Activated CD4-positive, alpha-beta T cell treated with anti-CD3 and anti-CD28 coated beads, Interleukin-2, amount 50 U/mL, for 4 hours (primary cell): ENCODE measurements at places on chromosomes 3 and 15.

GRCh38 chr15:44099671-44100070, 95.4 kb downstream of the FRMD5 start:
- no peak for DNase-seq

GRCh38 chr3:177426106-177426877, 229.0 kb upstream of the TBL1XR1 start:
- no peak for DNase-seq

GRCh38 chr3:9124730-9125129, 124.7 kb downstream of the SRGAP3 start:
- no peak for DNase-seq

DNA sequence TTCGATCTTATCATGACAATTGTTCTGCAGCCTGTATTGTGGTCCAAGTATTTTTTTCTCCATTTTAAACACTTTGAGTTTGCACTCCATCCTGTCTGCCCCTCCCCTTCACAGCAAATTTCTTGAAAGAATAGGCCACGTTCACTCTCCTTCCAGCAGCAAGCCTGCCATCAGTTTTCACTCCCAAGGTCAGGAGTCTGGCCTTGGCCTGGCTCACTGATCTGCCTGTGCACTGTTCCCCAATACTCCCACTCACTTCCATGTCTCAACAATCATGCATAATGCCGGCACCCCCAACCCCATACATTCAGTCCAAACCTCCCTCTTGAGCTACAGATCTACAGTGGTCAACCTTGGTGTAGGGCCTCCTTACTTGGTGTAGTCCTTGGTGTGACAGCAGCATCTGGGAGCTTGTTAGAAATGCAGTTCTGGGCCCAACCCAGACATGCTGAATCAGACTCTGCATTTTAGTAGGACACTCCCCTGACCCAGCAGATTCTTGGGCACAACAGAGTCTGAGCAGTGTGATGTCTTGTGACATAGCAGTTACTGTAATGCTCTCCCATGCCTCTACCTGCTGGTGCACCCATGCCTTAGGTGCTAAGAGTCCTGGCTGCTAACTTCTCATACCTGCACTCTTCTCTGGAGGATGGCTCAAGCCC, 58.3 kb upstream of the XCR1 start:
- DNase-seq, result no peak

DNA sequence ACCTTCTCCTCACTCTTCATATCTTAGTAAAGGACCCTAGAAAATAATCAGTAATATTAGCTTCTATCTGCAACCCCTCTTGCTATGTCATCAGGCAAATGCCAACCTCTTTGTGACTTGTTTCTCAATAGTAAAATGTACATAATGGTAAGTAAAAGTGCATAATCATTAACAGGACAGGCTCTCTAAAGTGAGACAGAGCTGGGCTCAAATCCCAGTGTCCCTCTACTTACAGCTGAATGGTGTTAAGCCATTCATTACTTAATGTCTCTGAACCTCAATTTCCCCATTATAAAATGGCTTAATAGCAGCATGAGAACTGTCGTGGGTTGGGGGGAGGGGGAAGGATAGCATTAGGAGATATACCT, 62.6 kb upstream of the ATP11B start:
- DNase-seq, result no peak

- DNase-seq, result peak; percentile 30
These were observed 72.2 kb downstream of the SMAD6 start for GRCh38 chr15:66774001-66774814.

- DNase-seq, result no peak
These were observed 47.9 kb downstream of the HERC2 start for GRCh38 chr15:28273873-28274610.

GRCh38 chr3:178795349-178795748, 259.1 kb downstream of the KCNMB2 start:
- DNase-seq, result no peak

GRCh38 chr3:32888739-32889138, 62.7 kb upstream of the CCR4 start:
- no peak for DNase-seq

DNA sequence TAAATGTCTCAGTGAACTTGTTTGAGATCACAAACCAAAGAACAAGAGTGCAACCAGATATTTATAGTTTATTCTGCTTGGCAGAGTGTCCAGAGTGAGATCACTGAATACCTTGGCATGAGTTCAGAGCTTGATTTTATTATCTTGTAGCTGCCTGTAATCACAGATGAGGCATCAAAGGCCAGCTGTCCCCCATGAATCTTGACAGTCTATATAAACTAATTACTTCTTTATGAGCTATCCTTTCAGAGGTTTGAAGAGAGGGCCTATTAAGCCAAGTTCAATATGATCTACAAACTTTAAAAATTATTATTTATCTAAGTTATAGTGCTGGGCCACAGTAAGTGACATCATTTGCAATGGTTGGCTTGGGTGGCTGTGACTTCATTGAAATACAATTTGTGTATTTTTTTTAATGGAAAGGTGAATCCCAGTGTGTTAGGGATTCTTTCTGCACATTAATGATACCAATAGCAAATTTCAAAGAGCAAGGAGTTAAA, 251.5 kb downstream of the CLSTN2 start:
- DNase-seq, result no peak

DNA sequence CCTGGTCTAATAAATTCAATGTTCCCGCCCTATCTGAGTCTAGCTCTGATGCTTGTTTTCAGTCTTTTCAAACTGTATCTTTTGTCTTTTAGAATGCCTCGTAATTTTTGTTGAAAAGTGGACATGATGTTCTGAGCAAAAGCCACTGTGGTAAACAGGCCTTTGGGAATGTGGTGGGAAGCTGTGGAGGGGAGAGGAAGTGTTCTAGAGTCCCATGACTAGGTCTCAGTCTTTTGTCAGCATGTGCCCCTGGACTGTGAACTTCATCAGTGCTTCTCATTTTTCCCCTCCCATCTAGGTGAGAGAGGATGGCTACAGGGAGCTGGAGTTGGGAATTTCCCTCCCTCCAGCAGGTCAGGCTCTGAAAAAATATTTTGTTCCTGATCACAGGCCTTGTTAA, 33.7 kb downstream of the SUSD5 start:
- no peak for DNase-seq

GRCh38 chr3:49025005-49025792, 3.3 kb downstream of the NDUFAF3 start:
- DNase-seq, result no peak

DNA sequence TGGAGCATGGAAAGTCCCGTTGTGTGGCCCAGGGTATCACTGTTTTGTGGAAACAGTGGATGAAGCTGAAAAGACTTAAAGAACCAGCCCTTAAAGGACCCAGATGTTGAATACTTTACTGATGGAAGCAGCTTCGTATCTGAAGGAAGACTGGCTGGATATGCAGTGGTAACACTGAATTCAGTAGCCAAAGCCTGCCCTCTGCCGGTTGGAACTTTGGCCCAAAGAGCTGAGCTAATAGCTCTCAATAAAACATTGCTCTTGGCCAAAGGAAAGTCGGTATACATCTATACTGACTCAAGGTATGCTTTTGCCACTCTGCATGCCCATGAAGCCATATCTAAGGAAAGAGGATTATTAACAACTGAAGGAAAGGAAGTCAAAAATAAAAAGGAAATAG, 885.4 kb downstream of the PDCD6IP start:
- peak; percentile 4 for DNase-seq

DNA sequence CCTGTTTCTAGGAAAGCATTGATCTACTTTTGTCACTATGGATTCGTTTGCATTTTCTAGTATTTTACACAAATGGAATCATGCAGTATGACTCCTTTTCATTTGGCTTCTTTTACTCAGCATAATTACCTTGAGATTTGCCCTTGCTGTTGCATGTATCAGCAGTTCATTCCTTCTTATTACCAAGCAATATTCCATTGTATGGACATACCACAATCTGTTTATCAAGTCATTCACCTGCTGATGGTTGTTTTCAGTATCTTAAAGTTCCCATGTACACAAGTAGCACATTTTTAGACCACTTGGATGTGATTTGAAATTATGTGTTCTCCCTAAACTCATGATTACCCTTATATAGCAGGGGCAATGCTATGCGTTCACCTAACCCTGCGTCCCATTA, 150.0 kb upstream of the UBE2E1 start:
- no peak for DNase-seq

- DNase-seq, result peak; percentile 45
These were observed 36.5 kb downstream of the DAPK2 start for GRCh38 chr15:64009798-64010261.

DNA sequence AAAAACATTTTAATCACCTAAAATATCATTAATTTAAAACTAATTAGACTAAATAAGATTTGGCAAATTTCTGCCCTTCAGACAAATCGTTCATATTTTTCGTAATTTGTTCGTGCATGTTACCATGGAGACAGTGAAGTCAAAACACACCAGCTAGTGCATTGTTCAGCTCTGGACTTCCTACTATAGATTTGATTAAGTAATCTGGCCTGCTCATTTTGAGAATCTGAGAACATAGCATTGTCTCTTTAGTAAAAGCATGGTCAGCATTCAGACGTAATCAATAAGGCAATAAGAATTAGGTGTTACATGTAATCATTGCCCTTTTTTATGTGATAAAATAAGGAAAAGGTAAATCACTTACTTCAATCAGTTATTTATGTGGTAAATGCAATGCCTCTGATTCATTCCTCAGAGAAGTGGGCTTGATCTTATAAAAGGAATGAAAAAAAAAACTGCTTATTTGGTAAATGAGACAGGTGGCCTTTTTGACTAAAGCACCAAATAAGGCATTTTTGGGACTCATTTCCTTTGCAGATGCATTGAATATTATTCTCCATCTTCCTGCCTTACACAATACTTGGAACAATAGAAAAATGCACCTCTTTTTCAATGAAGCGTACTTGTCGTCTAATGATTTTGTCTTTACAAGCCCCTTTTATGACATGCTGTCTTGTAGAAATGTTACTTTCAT, 84.5 kb upstream of the FNDC3B start:
- DNase-seq, result no peak

DNA sequence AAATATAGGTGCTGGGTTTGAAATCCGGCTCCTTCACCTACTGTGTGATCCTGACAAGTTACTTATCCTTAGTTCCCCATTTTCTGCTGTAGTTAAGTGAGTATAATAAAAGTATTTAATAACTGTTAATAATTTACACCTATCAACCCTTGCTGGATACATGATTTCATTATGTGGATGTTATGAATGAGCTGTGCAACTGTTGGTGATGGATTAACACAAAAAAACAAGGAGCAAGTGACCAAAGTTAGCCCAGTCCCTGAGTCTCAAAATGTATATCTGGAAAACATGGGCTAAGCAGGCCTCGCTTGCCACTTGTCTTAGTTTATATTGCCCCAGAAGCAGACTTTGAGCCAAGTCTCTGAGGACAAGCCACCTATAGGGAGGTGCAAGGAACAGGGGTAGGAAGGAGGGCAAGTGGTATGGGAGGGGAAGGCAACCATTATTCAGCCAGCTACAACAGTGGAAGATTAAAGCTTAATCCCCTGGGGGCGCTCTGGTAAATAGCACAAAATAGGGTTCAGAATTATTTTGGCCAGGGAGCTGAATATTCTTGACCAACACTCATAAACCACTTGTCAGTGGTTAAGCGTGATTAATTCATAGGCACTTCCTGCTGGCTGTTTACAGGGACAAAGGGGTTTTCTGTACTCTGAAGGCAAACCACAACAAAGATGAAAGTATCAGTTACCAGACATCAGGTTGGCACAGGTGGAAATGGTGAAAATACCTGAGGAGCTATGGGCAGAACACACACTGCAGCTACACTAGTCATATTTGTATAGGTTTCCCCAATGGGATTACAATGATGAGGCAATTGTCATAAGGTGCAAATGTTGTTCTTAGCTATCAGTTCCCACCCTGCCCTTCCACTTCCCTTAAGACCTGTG, 76.2 kb downstream of the TRIM42 start:
- no peak for DNase-seq

- no peak for DNase-seq
These were observed 335.9 kb upstream of the EPHA6 start for GRCh38 chr3:96478496-96478895.

DNA sequence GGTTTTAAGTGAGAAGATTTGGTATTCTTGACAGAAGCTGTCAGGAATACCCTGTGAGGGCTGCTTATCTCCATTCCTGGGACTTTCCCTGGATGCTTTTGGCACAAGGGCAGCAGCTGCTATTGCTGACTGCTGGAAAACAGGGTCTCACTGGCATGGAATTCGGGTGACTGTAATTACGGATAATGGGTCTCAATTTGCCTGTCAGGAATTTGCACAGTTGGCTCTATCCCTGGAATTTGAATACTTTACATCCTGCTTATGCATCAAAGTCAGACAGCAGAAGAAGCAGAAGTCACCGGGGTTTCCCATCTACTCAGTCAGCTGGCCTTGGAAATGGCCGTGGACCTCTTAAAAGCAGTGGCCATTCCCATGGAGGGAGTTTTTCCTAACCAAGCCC, 25.9 kb upstream of the AKAP13 start:
- no peak for DNase-seq

DNA sequence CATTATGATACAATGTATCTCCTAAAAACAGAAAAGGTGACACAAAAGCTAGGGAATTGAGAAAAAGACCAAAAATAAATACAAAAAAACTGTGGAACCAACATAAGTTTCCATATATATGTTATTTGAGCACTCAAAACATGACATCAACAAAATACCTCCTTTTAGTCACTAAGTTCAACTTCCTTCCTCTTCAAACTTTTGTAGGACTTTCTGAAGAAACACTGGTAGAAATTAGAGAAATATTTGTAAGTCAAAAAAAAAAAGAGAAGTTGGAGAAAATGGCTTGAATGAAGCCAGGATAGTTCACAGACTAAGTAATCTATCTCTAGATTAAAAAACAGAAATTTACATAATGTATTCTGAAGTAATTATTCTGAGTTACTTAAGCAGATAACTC, 208.4 kb upstream of the ALCAM start:
- DNase-seq, result no peak

- no peak for DNase-seq
These were observed 432.0 kb downstream of the ZPLD1 start for GRCh38 chr3:102866845-102867244.

DNA sequence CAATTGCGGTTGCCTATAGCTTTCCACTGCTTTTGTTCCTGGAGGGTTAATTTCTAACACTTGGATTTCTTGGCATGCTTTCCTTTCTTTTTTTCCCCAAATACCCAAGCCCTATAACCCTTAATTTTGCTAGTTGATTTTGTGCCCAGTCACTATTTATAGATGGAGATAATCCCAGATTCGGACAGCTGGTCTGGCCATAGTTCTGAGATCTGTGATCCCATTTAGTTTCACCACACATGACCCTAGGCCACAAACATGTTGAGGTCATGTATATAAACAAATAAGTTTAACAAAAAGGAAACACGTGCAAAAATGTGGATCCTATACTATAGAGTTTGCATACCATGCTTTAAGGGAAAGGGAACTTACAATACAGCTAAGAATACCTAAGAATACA, 111.4 kb downstream of the ZMAT3 start:
- no peak for DNase-seq

DNA sequence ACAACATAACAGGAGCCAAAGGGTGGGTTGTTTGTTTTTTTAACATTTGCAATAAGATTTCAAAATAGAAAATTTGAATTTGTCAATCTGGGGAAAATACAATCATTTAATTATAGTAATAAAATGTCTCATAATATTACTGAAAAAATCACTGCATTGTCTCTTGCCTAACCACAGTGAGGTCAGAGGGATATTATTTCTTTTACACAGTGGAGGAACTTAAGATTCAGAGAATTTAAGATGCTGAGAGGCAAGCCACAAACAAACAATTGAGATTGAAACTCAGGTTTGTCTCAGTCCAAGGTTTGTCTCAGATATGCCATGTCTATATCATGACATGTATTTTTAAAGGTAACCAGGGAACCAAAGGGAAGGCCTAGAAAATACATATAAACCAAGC, 428.7 kb downstream of the FOXP1 start:
- no peak for DNase-seq
